ENCODE measurements at places on chromosomes 3 and 15. TPM values are rescaled to one million over a fixed set of nuclear protein-coding genes. Genes with fewer than 3 reads are reported as not detected.

SAMD7 gene
- polyA plus RNA-seq, result not detected

ACAN gene
- polyA plus RNA-seq, result 2.7 TPM

ZNF385D gene
- 18.0 TPM for polyA plus RNA-seq

FGF12 gene
- 12.8 TPM for polyA plus RNA-seq

OR4F15 gene
- polyA plus RNA-seq, result not detected

LRRC31 gene
- 0.17 TPM for polyA plus RNA-seq

OR4M2 gene
- polyA plus RNA-seq, result not detected

STT3B gene
- 212 TPM for polyA plus RNA-seq

UBA3 gene
- 82.5 TPM for polyA plus RNA-seq

A4GNT gene
- polyA plus RNA-seq, result 3.5 TPM

TMEM212 gene
- polyA plus RNA-seq, result 0.21 TPM

ZNF148 gene
- 36.6 TPM for polyA plus RNA-seq

MUC13 gene
- polyA plus RNA-seq, result not detected

COMMD2 gene
- polyA plus RNA-seq, result 73.3 TPM

CAMK2N2 gene
- 0.20 TPM for polyA plus RNA-seq

MYEF2 gene
- polyA plus RNA-seq, result 105 TPM

XCR1 gene
- 0.15 TPM for polyA plus RNA-seq

ALCAM gene
- 169 TPM for polyA plus RNA-seq

NEK10 gene
- polyA plus RNA-seq, result 2.1 TPM

SMCO1 gene
- not detected for polyA plus RNA-seq

TPRG1 gene
- 0.93 TPM for polyA plus RNA-seq

CHL1 gene
- polyA plus RNA-seq, result 24.0 TPM

BNC1 gene
- 0.23 TPM for polyA plus RNA-seq

ATP10A gene
- polyA plus RNA-seq, result 3.1 TPM

GNAT1 gene
- not detected for polyA plus RNA-seq

TMEM207 gene
- polyA plus RNA-seq, result 13.4 TPM

MORC1 gene
- 0.59 TPM for polyA plus RNA-seq

PPP2R3A gene
- 21.6 TPM for polyA plus RNA-seq

DPPA4 gene
- 3.6 TPM for polyA plus RNA-seq

EXOG gene
- 15.3 TPM for polyA plus RNA-seq

GUCA1C gene
- 0.27 TPM for polyA plus RNA-seq

TLR9 gene
- 0.26 TPM for polyA plus RNA-seq

UBA5 gene
- 71.1 TPM for polyA plus RNA-seq

HTD2 gene
- polyA plus RNA-seq, result 14.3 TPM

ABHD5 gene
- 21.4 TPM for polyA plus RNA-seq

CATSPER2 gene
- polyA plus RNA-seq, result 5.3 TPM

LIPH gene
- polyA plus RNA-seq, result 0.10 TPM

CCDC33 gene
- polyA plus RNA-seq, result 2.8 TPM

ZCWPW2 gene
- polyA plus RNA-seq, result 2.6 TPM

RHCG gene
- 2.6 TPM for polyA plus RNA-seq

GNB4 gene
- polyA plus RNA-seq, result 37.5 TPM

CYP1A2 gene
- 0.14 TPM for polyA plus RNA-seq

GOLGA6D gene
- 0.21 TPM for polyA plus RNA-seq

NR2F2 gene
- polyA plus RNA-seq, result 726 TPM

GOLGA8Q gene
- polyA plus RNA-seq, result 0.89 TPM

SH2D7 gene
- 0.72 TPM for polyA plus RNA-seq

PIERCE2 gene
- polyA plus RNA-seq, result 2.9 TPM

CCDC80 gene
- polyA plus RNA-seq, result 63.1 TPM

LARP6 gene
- 19.1 TPM for polyA plus RNA-seq

OR5H6 gene
- polyA plus RNA-seq, result not detected

FOXB1 gene
- polyA plus RNA-seq, result not detected

PIGX gene
- 30.7 TPM for polyA plus RNA-seq

PLA2G4D gene
- 0.18 TPM for polyA plus RNA-seq
